ENCODE measurements at places on chromosomes 1 and 21. TPM values are rescaled to one million over a fixed set of nuclear protein-coding genes. Genes with fewer than 3 reads are reported as not detected.
A peak's percentile ranks its signal among the peaks of the same experiment; 100 is the strongest.

- no peak for DNase-seq
Observed at GRCh38 chr21:42162831-42163510, 56.0 kb upstream of the ABCG1 start.

DNA sequence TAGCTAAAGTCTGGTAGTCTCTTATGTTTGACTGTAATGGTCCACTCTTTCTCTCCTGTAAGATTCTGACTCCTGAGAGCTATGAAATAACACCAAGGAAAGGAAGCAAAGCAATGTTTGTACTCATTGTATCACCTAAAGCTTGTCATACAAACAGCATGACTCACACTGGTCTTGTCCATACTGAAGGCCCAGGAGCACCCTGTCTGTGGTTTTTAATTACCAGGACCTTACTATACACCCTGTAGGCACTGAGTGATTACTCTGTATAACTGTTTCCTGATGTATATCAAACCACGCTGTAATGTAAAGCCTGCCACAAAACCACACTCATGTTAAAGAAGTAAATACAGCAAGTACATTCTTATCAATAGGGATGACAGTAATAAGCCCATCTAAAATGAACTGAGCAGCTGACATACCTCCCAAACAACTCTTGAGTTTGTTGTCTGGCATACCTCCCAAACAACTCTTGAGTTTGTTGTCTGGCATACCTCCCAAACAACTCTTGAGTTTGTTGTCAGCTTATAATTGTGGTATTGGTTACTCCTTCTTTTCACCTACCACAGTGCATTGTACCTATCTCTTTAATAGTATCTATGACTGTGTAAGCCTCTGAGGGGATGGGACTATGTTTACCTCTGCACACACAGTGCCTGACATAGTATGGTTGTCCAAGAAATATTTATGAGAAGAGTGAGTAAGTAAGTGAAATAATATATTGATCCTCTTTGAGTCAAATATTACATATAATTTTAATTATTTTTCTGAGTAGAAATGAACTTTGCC lies 11.6 kb upstream of the TNFSF18 start:
- no peak for DNase-seq

DNA sequence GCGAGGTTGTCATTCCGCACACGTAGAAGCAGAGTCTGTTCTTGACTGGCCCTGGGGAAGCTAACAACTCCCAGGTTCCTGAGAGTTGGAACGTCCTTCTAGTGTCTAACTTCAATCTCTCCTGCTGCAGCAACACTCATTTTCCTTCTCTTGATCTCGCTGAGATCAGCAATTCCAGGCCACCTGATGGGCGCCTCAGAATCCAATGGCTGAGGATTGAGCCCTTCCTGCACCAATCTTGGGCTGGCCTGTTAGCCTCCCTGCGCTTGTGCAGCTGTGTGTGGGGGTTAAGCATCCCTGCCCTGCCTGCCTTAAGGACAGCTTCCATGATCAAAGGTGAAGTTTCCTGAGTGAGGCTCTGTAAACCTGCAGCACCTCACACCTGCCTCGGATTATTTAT lies 87.9 kb downstream of the SYT2 start:
- no peak for DNase-seq

DNA sequence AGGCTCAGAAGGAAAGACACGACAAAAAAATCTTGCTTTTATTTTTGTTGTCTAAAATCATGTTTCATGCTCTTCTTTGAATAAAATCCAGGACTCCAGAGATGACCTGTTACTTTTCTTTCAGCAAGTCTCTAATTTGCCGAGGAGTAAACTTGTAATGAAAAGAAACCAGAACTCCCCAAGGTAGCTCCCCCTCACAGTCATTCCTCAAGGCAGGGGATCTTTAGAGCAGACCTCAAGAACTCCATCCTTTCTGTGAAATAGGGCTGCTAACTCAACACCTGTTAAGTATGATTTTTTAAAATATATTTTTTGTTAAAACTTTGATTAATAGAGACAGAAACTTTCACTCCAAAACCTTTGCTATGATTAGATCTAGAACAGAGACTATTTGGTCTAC lies 82.7 kb upstream of the ABCD3 start:
- no peak for DNase-seq

- no peak for DNase-seq
Observed at GRCh38 chr1:89433421-89433820, 69.6 kb downstream of the GBP6 start.

DNA sequence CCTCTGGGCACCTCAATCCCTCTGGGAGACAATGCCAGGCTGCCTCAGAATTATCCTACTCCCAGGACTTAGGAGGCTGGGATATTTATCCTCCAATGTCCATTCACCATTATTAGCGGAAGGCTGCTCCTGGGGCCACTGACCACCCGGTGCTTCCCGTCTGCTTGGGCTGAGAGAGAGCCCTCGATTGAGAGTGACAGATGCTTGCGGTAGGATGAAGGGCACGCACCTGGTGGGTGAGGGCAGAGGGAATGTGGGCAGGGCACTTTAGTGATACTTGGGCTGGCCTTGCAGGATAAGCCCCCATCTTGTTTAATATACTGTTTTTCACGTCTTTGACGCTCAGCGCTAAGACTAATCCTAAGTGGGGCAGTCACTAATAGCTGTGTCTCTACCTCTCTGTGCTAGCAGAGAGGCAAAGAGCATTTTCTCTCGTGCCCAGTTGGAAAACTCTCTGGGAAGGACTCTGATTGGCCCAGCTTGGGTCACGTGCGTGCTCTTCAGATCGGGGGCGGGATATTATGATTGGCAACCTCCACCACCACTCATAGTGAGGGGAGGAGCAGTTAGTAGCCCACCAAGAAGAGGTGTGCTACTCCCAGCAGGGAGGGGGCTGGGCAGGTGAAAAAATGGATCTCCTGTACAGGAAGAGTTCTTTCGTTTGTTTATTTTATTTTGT lies 10.6 kb upstream of the PARS2 start:
- DNase-seq = no peak

DNA sequence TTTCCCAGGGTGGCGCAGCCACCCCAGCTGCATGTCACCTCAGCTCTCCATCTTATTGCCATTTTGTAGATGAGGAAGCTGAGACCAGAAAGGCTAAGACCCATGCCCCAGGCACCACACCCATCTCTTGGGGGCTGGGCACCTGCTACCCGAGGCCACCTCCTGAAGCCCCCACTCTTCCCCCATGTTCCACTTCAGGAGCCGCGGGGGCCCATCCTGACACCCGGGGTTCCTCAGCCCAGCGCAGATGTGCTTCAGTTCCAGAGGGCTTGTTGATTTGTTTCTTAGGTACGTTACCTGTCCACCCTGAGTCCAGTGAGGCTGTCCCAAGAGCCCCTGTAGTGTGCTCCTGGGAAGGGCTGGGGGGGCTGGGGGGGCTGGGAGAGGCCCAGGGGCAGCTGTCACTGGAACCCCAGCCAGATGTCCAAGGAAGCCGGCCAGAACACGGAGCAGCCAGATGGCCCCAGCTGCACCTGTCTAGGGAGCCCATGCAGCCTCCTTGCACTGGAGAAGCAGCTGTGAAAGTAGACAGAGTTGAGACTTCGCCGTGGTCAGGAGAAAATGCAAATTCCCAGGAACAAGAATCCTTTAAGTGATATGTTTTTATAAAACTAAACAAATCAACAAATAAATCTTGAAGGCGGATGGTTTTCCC lies 17.1 kb upstream of the CCDC27 start:
- DNase-seq = no peak

GRCh38 chr1:7684132-7684531 lies 87.0 kb upstream of the VAMP3 start:
- no peak for DNase-seq

DNA sequence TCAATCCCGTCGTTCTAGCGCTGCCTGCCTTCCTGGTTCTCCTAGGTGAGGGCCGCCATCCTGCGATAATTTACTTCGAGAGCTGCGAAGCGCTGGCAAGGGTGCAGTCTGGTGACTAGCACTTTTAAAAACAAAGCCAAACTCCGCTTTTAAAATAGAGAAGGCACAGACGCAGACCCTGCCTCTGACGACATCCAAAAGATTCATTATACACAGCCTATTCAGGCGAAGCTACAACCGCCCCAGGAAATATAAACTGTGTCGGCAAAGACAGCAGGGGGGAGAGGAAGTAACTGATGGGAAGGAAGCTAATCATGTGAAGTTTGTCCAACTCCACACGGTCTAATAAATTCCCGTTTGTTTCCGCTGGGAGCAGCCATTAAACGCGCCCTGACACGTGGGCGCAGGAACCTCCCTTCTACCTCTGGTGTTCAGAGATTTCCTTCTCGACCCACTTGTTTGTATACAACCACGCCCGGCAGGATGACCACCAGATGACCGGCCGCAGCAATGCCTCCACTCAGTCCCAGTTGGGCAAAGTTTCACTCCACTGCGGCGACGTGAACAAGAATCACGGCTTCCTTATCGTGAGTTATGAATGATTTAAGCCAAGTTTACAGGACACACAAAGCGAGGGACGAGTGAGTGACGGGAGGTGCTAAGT lies 1.3 kb downstream of the GNG12 start:
- DNase-seq = peak; percentile 68

- DNase-seq = no peak
Observed at GRCh38 chr21:37550618-37551330, 184.2 kb downstream of the DYRK1A start.

- no peak for DNase-seq
Observed at GRCh38 chr1:151325231-151325630, 2.0 kb downstream of the PI4KB start.

DNA sequence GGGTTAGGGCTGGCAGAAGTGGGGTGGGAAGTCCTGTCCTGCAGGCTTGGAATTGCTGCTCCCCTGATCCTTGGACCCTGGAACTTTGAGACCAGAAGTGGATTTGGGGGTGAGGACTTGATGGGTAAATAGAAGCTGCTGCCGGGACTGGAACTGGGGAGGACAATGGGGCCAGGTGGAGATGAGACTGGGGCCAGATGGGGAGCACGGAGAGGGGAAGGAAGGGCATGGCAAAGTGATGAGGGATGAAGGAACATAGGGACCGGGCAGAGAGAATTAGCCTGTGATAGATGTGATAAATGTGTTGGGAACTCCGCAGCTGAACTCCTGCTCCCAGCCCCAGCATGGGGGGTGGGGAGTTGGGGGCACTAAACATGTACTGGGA lies 637 bp downstream of the NHLH1 start:
- DNase-seq = no peak

GRCh38 chr1:185348985-185349384 lies 31.9 kb upstream of the IVNS1ABP start:
- DNase-seq = no peak

DNA sequence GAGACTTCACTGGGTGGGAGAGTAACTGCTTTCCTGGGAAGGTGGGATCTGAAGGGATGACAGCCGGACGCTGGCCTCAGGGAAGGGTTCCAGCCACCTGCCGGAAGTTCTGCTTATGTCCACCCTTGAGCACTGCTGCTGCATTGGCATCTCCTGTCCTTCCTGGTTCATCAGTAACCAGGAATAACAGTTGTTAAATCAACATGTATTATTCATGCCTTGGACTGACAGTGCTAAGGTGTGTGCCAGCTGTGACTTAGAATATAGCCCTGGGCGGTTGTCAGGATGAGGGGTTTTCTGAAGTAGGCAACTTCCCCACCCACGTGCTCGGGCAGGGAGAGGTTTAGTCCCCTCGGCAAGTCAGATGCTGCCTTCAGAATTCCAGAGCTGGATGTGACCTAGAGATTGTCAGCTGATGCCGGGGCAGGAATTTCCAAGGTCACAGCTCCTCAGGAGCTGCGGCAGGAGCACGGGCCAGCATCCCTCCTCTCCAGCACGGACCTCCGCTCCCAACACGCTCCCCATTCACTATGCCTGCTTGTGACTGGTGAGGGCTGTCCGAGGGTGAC lies 17.9 kb downstream of the CLDN14 start:
- DNase-seq = peak; percentile 31

DNA sequence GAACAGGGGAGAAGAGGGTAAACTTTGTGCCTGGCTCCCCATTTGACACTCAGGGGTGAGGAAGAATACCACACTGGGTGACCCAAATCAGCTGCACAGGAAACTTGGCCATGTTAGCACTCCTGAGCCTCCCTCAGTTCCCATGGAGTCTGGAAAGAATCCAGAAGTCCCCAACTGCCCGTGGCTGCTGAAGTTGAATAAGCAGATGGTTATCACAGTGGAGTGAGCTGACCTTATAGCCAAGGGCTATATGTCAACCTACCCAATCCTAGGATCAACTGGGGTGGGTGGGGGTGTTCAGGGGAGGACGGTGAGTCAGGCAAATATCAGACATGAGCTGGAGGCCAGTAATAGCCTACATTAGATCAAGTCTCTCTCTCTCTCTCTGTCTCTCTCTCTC lies 20.4 kb downstream of the KCNH1 start:
- DNase-seq = no peak

DNA sequence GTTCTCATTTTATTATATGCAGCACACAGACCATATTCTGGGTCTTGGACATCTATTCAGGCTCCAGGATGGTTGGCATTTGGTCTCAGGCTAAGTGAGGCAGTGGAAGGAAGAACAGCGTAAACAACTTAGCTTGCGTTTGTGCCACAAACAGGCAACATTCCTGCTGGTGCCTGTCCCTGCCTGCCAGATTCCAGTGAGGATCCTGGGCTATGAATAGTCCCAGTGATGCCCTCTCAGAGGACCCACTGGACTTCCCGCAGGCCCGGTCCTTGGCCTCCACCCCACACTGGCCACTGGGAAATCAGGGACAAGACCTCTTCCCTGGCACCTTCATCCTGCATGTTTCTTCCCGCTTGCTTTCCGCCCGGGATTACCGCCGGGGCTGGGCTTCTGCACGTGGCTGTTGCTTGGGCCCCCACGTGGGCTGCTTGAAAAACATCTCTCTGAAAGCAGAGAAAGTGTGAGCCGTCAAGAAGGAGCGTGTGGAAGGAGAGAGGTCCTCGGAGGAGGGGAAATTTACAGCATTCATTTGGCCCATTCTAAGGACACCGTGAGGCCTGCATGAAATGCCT lies 145.1 kb upstream of the WNT4 start:
- DNase-seq = no peak

DNA sequence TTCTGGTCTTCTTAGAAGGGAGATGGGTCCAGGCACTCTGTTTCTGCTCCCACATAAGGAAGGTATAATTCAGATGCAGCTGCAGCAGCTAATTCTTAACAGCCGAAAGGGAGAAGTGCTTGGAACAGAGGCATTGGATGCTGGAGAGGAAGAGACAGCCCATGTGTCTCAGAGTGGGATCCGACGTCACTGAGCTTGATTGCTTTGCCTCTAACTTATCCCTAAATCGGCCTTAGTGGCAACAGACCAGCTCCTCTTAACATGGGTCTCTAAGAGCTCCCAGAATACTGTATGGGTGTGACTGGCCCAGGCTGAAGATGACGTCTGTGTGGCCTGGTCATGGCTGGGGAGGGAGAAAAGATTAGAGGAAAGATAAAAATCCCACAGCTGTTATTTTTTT lies 40.7 kb upstream of the KCND3 start:
- no peak for DNase-seq

GRCh38 chr1:226995365-226996332 lies 55.6 kb downstream of the COQ8A start:
- DNase-seq = no peak

- no peak for DNase-seq
Observed at GRCh38 chr1:100506217-100506616, 31.7 kb upstream of the GPR88 start.

SAMD13 gene
- total RNA-seq = 11.6 TPM

DCST1 gene
- not detected for total RNA-seq

CHRM3 gene
- total RNA-seq = 14.6 TPM

POGK gene
- total RNA-seq = 29.9 TPM

ZNF593OS gene
- total RNA-seq = not detected

CAMSAP2 gene
- 9.4 TPM for total RNA-seq

LIPI gene
- not detected for total RNA-seq

C1orf115 gene
- 129 TPM for total RNA-seq

C1QC gene
- 65.9 TPM for total RNA-seq
